ENCODE measurements at places on chromosomes 6 and 20. TPM values are rescaled to one million over a fixed set of nuclear protein-coding genes. Genes with fewer than 3 reads are reported as not detected.

The TRERF1 gene
- 1.8 TPM for total RNA-seq

The CRYBG1 gene
- total RNA-seq, result 4.4 TPM

The GCNT2 gene
- not detected for total RNA-seq

The CRIP3 gene
- total RNA-seq, result not detected

The TREML1 gene
- total RNA-seq, result not detected

The PAX1 gene
- not detected for total RNA-seq

The ELOVL5 gene
- 98.6 TPM for total RNA-seq

The TJAP1 gene
- total RNA-seq, result 9.3 TPM

The KCTD20 gene
- 47.6 TPM for total RNA-seq

The BCAS4 gene
- 11.7 TPM for total RNA-seq

The ZNF311 gene
- total RNA-seq, result 1.9 TPM

The ARFGEF3 gene
- total RNA-seq, result under 0.01 TPM

The SMLR1 gene
- total RNA-seq, result not detected

The TRIM31 gene
- total RNA-seq, result not detected

The FBXO30 gene
- 20.8 TPM for total RNA-seq

The CTAGE9 gene
- total RNA-seq, result not detected

The LINC00237 gene
- not detected for total RNA-seq

The EMILIN3 gene
- under 0.01 TPM for total RNA-seq

The TRIM15 gene
- total RNA-seq, result not detected
